D341Med (cell line): ENCODE measurements at places on chromosomes 2 and 18.

DNA sequence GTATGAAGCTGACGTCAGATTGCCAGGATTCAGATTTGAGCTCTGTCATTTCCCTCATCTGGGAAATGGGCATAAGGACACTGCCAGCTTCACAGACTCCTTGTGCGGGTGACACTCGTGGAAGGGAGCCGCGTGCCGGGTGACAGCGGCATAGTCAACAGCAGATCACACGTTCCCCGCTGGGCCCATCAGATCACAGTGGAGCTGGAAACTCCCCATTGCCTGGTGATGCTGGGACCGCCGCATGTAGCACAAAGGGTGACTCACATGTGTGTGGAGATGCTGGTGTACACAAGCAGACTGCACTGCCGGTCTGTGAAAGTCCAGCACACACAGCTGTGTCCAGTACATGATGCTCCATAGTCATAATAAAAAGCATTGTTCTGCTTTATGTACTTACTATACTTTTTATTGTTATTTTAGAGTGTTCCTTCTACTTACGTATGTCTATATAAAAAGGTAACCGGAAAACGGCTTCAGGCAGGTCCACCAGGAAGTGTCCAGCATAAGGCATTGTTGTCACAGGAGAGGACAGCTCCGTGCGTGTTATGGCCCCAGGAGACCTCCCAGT, 31.8 kb downstream of the SALL3 start:
- no peak for DNase-seq

- no peak for DNase-seq
Measured at GRCh38 chr2:37632310-37632709, 39.1 kb downstream of the CDC42EP3 start.

GRCh38 chr18:77181950-77182707, 49.5 kb upstream of the MBP start:
- no peak for DNase-seq

DNA sequence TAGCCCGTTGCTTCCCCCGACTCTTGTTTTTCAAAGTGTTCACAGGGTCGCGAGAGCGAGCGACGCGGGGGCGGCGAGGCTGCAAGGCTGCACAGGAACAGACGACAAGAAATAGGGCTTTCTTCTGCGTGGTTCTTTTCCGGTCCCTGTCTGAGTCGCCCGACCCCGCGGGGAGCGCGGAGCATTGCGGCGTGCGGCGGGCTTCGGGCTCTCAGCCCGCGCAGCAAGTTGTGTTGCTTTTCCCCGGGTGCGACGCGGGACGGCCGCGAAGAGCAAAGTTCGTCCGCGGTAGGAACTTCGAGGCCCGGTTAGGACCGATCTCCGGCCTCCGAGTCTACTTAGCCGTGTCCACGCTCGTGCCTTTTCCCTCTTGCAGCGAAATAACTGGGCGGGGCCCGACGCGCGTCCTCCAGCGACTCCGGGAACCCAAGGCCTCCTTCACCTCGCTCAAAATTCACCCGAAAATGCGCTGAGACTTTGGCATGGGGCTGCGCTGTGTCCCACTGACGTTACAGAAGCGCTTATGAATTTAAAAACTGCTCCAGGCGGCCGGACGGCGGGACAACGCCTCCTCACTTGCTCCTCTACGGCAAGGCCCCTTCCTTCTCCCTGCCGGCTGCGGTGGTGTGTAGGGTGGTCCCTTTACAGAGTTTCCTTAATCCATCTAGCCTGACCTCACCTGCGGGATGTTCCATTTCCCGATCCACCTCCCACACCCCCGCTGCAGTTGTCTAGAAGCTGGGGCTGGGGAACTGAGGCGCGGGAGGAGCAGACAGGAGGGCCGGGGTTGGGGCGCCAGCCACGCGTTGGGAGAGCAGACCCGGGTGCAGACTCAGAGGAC, 1.5 kb upstream of the BCL2L11 start:
- no peak for DNase-seq
